ENCODE measurements at places on chromosomes 2 and 18.

GRCh38 chr18:80183273-80184050 is 63.9 kb downstream of the PARD6G start:
- DNase-seq, result no peak

DNA sequence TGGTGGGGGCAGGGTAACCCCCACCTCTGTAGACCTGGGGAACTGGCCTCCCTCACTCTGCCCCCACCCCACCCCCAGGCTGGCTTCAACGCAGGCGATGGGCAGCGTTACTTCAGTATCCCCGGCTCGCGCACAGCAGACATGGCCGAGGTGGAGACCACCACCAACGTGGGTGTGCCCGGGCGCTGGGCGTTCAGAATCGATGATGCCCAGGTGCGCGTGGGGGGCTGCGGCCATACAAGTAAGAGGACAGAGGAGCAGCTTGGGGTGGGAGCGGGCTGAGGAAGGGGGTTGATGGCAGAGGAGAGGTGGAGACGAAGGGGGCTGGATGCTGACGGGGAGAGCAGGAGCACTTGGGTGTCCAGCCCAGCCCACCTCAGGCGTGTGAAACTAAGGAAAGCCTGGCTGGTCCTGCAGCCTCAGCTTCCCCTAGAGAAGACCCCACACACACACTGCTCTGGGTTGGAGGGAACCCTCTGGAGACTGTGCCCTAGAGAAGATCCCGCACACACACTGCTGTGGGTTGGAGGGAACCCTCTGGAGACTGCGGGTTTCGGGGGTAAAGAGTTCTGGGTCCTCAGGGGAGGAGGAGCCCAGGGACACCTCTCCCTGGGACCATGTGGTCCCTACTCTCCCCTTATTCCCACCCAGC is 36.2 kb downstream of the SNED1 start:
- DNase-seq, result no peak

GRCh38 chr2:199707593-199708185 is 143.3 kb downstream of the FTCDNL1 start:
- DNase-seq, result no peak

- no peak for DNase-seq
Observed at GRCh38 chr2:164655336-164655735, 34.1 kb upstream of the GRB14 start.

DNA sequence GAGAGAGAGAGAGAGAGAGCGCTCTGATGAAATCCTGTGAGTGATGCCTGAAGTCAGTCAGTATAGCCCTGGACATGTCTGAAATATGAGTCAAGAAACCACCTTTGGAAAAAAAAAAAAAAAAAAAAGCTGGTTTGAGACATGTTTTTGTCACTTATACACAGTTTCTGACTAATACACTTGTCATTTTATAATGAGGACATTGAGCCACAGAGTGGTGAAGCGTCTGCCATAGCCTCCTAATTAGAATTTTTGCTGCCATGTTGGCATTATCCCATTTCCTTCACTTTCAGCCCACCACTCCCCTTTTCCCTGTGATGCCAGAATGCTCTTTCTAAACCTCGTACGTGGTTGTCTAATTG is 15.7 kb upstream of the MYO3B start:
- no peak for DNase-seq

- DNase-seq, result peak; percentile 61
Observed at GRCh38 chr18:12776821-12777471, 74.1 kb downstream of the PSMG2 start.

- no peak for DNase-seq
Observed at GRCh38 chr18:2912357-2913299, 65.8 kb downstream of the EMILIN2 start.

DNA sequence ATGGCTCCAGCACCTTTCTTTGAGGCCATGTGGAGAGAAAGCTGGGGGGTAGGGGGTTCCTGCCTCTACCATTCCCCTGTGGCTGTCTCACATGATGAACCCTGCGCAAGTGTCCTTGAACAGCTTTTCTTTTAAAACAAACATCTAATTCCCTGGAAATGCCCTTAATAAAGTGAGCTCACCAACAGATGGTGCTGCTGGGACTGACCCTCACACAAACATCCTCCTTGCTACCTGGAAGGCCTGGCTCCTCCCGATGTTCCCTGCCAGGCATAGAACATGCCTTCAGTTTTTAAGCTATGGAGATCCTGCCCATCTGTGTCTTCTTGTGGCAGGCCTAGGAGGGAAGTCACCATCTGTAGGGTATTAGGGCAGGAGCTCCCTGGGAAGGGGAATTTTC is 60.7 kb upstream of the GATA6 start:
- no peak for DNase-seq

- DNase-seq, result no peak
Observed at GRCh38 chr2:15906778-15907177, 33.6 kb upstream of the MYCN start.

DNA sequence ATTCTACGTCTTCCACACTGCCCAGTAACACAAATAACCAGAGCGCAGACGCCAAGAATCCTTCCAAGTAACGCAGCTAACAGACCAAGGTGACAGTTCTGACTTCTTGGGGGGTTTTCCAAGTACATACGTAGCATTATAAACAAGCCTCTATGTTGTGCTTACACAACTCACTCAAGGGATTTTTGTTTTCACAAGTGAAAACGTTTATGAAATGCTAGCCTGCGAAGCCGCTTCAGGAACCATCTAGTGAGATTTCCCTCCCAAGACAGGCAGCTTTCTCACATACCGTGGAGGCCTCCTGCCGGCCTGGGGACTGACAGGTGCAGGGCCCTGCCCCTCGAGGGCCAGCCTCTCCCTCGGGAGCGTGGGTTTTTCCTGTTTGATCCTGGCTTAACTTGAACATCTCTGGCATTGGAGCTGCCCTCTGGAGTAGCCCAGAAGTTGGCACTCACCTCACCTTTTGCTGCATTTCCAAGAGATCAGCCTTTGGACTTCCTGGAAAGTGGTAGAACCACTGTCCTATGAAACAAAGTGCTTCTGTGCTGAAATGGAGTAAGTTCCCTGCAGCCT is 151.1 kb downstream of the MBP start:
- peak; percentile 50 for DNase-seq

- no peak for DNase-seq
Observed at GRCh38 chr2:180763263-180763989, 217.0 kb upstream of the UBE2E3 start.

GRCh38 chr2:152042636-152043615 is 55.9 kb downstream of the CACNB4 start:
- DNase-seq, result no peak

DNA sequence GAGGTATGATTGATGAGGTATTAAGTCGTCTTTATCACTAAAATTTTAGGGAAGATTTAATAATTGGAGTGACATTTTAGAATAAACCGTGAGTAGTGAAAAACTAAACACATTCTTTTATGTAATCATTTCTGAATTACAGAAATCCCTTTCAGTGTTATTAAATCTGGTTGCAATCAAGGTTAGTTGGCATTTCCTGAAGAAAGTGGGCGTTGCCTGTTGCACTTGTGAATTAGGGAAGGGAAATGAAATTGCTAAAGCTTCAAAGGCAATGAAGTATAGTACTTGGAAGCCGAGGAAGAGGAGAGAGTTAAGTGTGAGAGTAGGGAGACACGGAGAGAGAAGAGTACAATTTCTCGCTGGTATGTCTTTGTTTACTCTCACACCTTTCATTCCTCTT is 274.5 kb downstream of the SLC8A1 start:
- DNase-seq, result no peak

Data from H1 (cell line).